ENCODE measurements at places on chromosomes 6 and 20.

DNA sequence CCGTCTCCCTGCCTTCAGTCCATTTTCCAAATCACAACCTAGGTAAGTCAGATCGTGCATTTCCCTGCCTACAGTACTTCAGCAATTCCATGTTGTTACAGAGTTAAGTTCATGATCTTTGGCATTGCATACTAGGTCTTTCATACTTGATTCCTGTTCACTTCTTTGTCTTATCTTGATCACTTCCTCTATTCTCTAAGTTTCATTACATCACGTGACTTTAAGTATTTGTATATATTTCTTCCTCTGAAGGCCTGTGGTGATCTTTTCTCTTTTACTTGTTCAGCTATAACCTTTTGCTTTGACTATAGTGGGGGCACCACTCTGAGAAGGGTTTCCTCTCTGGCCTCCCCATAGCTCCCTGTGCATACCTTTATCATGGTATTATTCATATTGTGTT is 100.2 kb downstream of the TRMT11 start:
- no peak for DNase-seq

GRCh38 chr6:150617496-150618460 is 18.1 kb downstream of the PLEKHG1 start:
- DNase-seq, result no peak

DNA sequence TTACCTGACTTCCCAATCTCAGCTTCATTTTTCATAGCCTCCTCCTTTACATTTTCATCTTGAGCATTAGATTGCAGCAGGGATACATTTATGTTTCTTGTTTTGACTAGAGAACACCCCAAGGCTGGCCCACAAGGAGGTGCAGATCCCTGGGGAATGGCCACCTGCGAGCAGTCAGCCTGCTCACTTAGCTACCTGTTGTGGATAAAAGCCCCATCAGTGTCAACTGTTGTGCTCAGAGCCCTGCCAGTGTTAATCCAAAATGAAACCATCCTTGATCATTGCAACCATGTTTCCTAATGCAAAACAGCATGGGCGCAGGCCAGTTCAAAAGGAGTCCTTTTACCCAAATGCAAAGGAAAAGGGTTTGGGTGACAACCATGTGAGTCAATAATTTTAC is 50.8 kb downstream of the CNR1 start:
- DNase-seq, result no peak

GRCh38 chr6:90156861-90157260 is 139.8 kb downstream of the BACH2 start:
- no peak for DNase-seq

- DNase-seq, result no peak
Observed at GRCh38 chr6:47455533-47456209, 21.9 kb upstream of the CD2AP start.

- peak; percentile 24 for DNase-seq
Observed at GRCh38 chr6:163415620-163416556, 1.4 kb downstream of the QKI start.

- no peak for DNase-seq
Observed at GRCh38 chr20:41452226-41452625, 85.6 kb upstream of the EMILIN3 start.

GRCh38 chr6:125797120-125797885 is 6.5 kb downstream of the NCOA7 start:
- no peak for DNase-seq

- DNase-seq, result no peak
Observed at GRCh38 chr6:24476631-24477030, 12.7 kb downstream of the GPLD1 start.

DNA sequence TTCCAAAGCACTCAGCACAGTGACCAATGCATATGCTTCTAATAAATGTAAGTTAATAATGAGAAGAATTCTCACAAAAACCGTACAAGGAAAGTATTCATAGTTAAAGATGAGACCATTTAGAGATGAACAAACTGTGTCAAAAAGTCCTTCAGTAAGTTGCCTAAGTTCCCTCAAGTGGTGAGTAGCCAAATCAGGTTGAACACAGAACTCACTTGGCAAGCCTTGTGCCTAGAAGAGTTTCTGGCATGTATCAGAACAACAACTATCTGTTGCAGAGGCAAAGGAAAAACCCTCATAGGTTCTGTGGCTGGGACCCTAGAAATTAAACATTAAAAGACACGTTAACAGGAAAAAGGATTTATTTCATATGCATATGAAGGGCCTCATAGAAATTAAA is 129.6 kb upstream of the DOK5 start:
- no peak for DNase-seq

DNA sequence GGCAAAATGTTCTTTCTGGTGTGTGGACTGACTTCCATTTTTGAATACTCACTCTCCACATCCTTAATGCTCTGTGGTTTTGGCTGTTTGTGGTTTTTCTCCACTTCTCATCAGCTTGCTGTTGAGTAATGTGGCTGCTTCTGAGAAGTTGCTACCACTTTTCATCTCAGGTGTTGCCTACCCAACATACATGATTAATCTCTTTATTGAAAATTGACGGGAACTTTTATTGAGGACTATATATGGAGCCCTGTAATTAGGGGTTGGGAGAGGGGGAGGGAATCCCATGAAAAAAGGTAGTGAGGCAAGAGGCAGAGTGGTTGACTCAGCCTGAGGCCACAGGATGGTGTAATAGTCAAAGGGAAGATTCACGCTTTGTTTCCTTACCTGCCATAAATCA is 17.6 kb downstream of the IL22RA2 start:
- DNase-seq, result no peak

DNA sequence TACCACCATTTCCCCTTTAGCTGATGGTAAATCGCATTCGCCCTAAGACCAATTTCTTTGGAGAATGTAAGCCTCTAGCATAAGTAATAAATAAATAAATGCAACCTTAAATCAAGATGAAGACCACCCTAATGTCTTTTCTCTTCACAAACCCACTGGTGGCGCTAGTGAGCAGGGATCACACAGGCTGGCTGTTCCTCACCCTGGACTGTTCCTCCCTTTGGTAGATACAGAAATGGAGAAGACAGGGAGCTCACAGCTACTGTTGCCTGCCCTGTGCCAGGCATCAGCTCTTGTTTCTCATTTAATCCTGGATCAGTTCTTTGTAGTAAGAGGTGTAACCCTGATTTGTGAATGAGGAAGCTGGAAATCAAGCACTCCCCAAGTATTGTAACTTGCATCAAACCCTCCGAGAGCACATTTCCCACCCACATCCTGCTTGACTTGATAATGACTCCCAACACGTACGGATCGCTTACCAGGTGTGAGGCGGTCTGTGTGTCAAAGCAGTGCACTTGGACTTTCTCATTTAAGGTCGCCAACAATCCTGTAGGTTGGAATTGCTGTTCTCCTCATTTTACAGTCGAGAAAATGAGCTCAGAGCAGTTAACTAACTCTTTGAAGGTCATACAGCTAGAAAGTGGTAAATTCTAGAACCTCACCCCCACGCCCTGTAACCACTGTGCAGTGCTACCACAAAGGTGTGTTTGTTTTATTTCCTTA is 236.1 kb downstream of the TSHZ2 start:
- peak; percentile 7 for DNase-seq

GRCh38 chr6:3456898-3457709 is at the start of gene SLC22A23:
Gene SLC22A23, minus strand, starts transcription at chr6:3457050. Its CDS starts 491 bp downstream, at chr6:3456559.
- DNase-seq, result peak; percentile 70

DNA sequence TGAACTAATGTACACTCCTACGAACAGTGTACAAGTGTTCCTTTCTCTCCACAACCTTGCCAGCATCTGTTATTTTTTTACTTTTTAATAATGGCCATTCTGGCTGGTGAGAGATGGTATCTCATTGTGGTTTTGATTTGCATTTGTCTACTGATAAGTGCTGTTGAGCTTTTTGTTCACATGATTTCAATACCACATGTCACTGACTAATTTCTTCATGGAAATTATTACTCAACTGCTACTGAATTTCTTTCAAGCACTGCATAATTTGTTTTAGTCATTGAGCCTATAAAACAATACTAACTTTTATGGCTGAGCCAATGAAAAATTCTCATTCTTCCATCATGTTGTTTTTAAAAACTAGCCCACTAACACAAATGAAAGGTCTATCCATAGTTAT is 115.4 kb downstream of the FRK start:
- no peak for DNase-seq

DNA sequence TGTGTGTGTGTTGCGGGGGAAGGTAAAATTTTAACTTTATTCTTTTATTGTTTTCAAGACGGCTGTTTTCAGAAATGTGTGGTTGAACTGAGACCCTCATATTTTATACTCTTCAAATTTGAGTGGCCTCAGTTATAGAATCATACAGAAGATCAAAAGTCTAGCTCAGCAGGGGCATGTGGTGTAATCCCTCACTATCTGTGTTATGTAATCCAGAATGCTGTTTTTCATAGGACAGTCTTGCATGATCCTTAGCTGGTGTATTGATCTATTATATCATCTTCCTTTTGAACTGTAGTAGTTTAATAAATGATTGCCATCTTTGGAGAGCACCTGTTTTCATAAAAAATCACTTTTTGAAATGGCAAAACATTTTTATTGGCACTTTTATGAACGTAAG is 1.4 kb downstream of the PLCB4 start:
- no peak for DNase-seq

Measured in activated naive CD4-positive, alpha-beta T cell (primary cell).